ENCODE measurements at places on chromosomes 11 and 22. TPM values are rescaled to one million over a fixed set of nuclear protein-coding genes. Genes with fewer than 3 reads are reported as not detected.

The TSGA10IP gene
- total RNA-seq = not detected

The TENM4 gene
- 9.4 TPM for total RNA-seq

The IRAG1 gene
- total RNA-seq = under 0.01 TPM

The OR5A1 gene
- not detected for total RNA-seq

The WT1 gene
- total RNA-seq = not detected

The MIOX gene
- not detected for total RNA-seq
